Stimulated activated CD4-positive, alpha-beta T cell treated with anti-CD3 and anti-CD28 coated beads, Interleukin-1b, Interleukin-23, amount 100 ng/mL, for 4 hours (primary cell): ENCODE measurements at places on chromosomes 12 and 14.
A peak's percentile ranks its signal among the peaks of the same experiment; 100 is the strongest.

DNA sequence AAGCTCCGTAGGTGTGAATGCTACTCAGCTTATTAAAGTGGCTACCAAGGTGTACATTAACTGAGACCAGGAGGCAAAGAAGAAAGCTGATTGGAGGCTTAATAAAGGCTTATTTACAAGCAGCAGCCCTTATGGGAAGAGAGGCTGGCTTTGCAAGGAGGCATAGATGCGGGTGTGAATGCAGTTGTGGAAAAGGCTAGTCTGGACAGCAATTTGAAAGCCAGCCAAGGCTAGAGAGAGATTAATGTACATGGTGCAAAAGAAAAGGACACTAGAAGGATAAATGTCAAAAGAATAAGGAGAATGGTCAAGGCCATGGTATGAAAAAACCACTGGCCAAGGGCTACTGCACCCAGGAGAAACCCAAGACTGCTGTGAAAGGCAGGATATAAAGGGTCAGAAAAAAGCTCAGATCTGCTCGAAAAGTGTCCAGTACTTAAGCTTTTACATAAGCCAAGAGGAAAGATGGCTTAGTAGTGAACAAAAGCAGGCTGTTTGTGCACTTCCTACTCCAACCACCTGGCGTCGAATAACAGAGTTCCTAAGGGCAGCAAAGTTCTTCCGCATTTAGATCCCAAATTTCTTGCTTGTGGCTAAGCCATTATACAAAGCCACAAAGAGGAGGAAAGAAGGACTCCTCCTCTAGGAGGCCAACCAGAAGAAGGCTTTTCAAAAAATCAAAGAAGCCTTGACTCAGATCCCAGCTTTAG is 24.0 kb downstream of the KLRK1 start:
- DNase-seq, result no peak

- DNase-seq, result peak; percentile 58
Observed at GRCh38 chr12:47773062-47773857, at the start of gene SLC48A1. TSS of gene SLC48A1 (plus strand) at chr12:47773238. CDS start at chr12:47773305, 67 bp downstream.

DNA sequence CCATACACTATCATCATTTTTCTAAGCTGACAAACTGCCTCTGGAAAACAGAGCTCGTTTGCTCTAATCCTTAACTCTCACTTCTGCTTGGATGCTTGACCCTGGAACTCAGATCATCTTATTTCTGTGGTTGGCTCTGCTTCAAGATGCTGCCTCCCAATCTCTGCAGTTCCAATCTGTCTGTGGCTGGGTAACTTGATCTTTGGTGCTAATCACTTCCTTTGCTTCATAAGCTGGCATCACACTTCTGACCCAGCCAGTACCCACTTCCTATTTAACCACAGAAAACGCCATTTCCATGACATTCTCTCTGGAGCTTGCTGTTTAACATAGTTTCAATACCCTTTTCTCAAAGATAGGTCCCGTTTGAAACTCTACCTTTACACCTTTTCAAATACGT is 254.2 kb downstream of the ACSS3 start:
- DNase-seq, result no peak

- DNase-seq, result no peak
Observed at GRCh38 chr12:86719381-86719780, 463.2 kb upstream of the MGAT4C start.

- no peak for DNase-seq
Observed at GRCh38 chr12:90953956-90954421, 987 bp downstream of the CCER1 start.

DNA sequence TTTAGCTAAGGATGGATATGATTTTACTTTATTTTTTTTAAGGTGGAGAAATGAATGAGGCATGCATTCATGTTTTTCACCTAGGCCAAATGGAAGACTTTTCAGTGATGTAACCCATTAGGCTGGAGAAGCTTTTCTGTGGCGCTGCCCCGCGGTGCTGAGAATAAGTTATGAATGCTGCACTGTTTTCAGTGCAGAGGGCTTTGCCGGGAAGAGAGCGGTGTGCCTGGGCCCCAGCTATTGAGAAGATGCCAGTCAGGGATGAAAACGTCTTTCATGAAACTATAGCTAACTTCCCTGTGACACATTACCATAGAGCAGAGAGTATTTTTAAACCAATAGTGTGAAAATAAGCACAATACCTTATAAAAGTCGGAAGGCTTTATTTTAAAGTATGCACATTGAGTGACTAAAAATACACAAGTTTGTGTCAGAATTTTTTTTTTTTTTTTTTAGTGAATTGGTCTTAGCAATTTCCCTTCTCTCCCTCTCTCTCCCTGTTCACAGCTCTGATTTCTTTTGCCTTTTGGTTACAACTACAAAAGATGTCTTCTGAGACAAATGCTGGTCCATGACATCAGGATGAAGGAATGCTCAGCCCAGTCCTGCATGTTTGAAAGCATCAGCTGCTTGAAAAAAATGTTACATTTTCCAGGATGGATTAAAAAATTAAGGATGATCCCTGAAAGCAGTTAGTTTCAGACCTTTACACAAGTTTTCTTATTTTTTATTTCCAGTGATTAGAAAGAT is 48.3 kb downstream of the NPAS3 start:
- DNase-seq, result no peak

DNA sequence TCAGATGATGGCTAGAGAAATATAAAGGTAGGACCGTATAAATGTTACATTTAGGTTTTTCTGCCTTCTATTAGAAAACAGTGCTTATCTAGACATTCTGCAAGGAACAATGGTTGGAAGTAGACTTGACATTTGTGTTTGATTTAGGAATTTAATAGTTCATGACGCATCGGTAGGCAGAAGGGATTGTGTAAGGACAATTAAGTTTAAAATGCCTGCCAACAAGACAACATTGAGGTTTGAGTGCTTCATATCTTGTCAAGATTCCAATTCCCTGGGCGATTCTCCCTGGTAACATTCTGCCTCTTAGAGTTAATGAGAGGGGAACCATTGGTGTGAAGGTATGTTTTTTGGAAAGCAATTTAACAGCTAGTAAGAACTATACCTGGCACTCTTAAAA is 186.8 kb upstream of the RBM19 start:
- DNase-seq, result no peak

DNA sequence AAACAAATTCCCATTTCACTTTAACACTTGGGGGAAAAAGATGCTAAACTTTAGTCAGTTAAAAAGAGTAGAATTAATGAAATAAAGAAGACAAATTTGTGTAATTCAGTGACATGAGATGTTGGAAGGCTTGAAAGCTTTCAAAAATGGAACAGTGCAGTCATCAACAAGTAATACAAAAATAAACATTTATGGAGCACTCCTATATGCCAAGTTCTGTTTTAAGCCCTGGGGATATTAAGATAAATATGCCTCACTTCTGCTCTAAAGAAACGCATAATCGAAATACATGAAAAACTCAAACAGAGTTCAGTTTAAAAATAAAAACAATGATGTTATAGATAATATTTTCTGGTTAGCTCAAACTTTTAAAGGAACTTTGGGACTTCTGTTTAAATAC is 93.0 kb downstream of the KCNH5 start:
- DNase-seq, result no peak

DNA sequence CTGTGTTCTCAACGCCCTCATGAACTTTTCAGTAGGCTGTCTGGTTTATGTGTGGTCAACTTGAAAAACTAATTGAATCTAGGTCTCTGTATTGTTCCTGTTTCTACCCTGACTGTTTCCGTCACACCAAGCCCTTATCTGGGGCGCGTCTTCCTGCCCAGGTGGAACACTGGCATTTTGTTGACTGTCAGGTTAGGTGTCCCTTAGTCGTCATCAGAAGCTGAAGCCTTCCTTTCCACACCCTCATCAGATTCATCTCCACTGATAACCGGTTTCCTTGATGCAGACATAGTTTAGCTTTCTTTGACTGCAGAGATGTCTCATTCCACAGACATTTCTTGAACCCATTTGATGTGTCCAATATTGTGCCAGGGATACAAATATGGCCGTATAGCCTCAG is 96.5 kb downstream of the DUSP16 start:
- DNase-seq, result no peak

DNA sequence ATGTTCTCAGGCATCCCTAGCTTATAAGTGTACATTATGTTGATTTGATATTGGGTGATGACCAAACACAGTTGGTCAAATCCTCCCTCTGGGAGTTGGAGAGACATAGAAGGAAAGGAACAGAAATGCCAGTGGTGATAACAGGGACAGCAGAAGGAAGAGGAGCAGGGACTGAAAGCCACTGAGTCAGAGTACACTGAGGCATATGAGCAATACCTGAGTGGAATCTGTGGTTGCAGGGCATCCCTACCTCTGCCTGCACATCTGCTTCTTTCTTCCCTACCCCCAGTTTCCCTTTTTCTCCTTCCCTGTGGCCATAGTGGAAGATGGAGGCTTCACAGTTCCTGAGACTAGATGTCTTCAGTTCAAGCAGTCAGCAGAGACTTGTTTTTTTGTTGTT is 44.9 kb downstream of the BICD1 start:
- no peak for DNase-seq

DNA sequence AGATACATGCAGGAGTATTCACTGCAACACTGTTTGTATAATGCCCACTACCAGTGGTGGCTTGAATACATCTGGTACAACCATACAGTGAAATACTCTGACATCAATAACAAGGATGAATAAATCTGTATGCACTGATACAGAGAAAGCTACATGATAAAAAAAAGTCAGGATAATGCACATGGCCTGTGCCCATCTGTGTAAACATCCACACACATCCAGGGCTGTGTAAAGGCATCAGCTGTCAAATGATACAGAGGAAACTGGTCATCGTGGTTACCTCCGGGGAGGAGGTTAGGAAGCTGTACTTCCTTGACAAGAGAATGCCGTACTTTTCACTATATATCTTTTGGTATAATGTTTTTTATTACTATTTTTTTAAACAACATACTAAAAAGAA is 176.6 kb downstream of the FOXN3 start:
- DNase-seq, result no peak

DNA sequence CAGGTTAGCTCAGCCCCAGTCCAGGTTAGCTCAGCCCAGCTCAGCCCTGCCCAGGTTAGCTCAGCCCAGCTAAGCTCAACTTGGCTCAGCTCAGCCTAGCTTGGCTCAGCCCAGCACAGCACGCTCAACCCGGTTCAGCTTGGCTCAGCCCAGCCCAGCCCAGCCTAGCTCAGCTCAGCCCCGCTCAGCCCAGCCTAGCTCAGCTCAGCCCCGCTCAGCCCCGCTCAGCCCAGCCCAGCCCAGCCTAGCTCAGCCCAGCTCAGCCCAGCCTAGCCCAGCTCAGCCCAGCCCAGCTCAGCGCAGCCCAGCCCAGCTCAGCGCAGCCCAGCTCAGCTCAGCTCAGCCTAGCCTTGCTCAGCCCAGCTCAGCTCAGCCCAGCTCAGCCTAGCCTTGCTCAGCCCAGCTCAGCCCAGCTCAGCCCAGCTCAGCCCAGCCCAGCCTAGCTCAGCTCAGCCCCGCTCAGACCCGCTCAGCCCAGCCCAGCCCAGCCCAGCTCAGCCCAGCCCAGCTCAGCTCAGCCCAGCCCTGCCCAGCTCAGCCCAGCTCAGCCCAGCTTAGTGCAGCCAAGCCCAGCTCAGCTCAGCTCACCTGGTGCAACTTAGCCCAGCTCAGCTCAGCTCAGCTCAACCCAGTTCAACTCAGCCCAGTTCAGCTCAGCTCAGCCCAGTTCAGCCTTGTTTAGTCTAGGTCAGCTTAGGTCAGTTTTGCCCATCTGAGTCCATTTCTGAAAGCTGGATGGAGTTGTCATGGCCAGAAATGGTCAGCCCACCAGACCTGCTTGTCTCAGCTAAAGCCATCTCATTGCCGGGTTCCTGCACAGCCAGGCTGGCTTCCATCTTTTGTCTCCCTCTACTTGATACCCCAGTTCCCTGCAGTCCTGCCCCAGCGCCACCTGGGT is 333.6 kb downstream of the TMEM121 start:
- no peak for DNase-seq

DNA sequence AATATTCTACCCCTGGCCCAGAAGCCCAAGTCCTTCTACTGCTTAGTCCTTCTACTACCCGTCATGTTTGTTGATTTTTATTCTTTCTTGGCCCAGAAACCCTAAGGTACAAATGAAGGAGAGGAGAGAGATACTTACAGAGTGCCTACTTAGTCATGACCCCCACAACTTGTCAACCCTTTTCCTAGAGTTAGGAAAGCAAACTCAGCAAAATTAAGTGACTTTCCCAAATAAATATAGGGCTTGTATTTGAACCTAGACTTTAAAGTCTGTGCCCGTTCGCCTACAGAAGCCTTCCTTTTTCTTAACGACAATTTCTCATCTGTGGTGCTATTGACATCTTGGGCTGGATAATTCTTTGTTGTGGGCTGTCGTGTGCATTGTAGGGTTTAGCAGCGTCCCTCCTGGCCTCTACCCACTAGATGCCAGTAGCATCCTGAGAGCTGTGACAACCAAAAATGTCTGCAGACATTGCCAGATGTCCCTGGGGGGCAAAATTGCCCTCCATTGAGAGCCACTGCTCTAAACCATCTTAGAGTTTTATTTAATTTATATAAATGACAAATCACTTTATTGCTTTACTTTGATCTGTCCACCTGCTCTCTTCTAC is 82.3 kb downstream of the FIGNL2 start:
- DNase-seq, result no peak

DNA sequence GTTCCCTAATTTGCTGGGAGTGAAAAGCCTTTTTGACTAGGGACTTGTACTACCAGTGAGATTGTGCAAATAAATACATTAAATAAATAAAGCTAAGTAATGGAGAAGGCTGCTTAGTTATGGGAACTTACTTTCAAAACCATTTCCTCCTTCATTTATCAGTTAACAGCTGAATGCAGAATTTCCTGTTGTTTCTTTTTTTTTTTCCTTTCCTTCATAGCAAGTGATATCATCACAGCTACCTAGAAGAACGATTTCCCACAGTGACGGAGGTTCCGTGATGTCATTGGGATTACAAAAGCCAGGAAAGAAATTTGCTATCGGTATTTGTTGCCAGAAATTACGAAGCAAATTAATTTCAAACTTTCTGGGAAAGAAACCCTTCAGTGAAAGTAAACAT is 42.1 kb upstream of the SOCS2 start:
- no peak for DNase-seq

GRCh38 chr14:64225151-64225757 is 68.9 kb downstream of the ESR2 start:
- no peak for DNase-seq

- DNase-seq, result no peak
Observed at GRCh38 chr12:63898764-63899337, 54.4 kb downstream of the SRGAP1 start.

GRCh38 chr12:9957834-9958233 is 13.4 kb upstream of the CLEC12A start:
- no peak for DNase-seq
